ENCODE measurements at places on chromosomes 5 and 9. TPM values are rescaled to one million over a fixed set of nuclear protein-coding genes. Genes with fewer than 3 reads are reported as not detected.

PNPLA7 gene
- total RNA-seq = 2.0 TPM

IFNE gene
- total RNA-seq = 10.4 TPM

EDIL3 gene
- total RNA-seq = 324 TPM

TMEM252 gene
- not detected for total RNA-seq

BSPRY gene
- 0.07 TPM for total RNA-seq

C9orf153 gene
- total RNA-seq = 0.98 TPM

ITGA1 gene
- total RNA-seq = 157 TPM

PCDHA7 gene
- 1.7 TPM for total RNA-seq

ZNF658 gene
- total RNA-seq = 4.0 TPM

FOXD4L6 gene
- 0.17 TPM for total RNA-seq

SOWAHA gene
- under 0.01 TPM for total RNA-seq

RETREG1 gene
- 2.4 TPM for total RNA-seq

IL11RA gene
- 26.6 TPM for total RNA-seq

PCDHB6 gene
- 0.20 TPM for total RNA-seq

C5orf34 gene
- total RNA-seq = 2.7 TPM

IFNK gene
- not detected for total RNA-seq

NANS gene
- total RNA-seq = 39.6 TPM

FOXD4L3 gene
- 0.10 TPM for total RNA-seq

GRHPR gene
- total RNA-seq = 124 TPM

SH3PXD2B gene
- total RNA-seq = 27.9 TPM

CACNA1B gene
- 0.07 TPM for total RNA-seq

HSPA9 gene
- 293 TPM for total RNA-seq

FSTL4 gene
- total RNA-seq = 0.07 TPM

GABRA1 gene
- 0.17 TPM for total RNA-seq

FOXD4L4 gene
- total RNA-seq = 0.20 TPM

C9 gene
- not detected for total RNA-seq

GKAP1 gene
- total RNA-seq = 0.50 TPM

TPPP gene
- 0.43 TPM for total RNA-seq

FREM1 gene
- total RNA-seq = 0.39 TPM

COL15A1 gene
- total RNA-seq = 229 TPM

CENPH gene
- 3.2 TPM for total RNA-seq

ANKS6 gene
- 19.0 TPM for total RNA-seq

JAK2 gene
- 20.7 TPM for total RNA-seq

FGF1 gene
- 10.4 TPM for total RNA-seq

NR4A3 gene
- total RNA-seq = 8.9 TPM

GFI1B gene
- total RNA-seq = not detected

Measured in smooth muscle cell of the pulmonary artery (primary cell).